ENCODE measurements at places on chromosomes 3 and 15. TPM values are rescaled to one million over a fixed set of nuclear protein-coding genes. Genes with fewer than 3 reads are reported as not detected.

Gene STAB1
- total RNA-seq, result 363 TPM

DNA sequence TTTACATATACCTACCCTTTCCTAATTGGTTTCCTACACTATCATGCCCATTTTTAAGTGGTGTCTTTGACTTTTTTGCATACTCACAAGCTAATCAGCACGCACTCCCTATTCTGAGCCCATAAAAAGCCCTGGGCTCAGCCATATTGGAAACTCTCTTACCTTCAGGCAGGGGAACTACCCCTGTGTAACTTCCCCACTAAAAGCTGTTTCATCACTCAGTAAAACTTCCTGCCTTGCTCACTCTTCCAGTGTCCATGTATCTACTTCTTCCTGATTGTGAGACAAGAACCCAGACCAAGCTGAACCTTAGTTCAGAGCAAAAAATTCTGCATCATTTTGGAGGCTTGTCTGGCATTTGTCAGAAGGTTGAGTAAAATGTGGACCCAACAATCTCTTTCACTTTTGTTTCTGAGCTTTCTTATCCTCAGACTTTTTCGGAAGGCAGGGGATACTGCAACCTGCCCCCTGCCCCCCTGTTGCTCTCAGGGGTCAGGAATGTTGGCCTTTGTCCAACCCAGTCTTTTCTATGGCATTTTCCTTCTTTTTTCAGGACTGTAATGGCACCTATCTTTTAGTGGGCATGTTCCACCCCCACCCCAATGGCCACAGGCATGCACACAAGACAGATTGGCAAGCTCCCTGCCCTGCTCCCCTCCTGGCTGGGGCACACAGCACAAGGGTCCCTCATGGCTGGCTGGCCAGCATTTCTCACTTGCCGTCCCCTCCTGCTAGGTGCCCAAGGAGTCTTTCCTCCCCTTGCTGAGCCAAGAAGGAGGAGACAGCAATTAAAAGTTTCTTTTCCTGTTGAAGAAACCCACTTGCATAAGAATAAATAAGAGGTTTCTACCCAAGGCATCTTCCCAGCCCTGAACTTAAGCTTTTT lies 26.3 kb upstream of the TMEM45A start:
- H3K36me3 ChIP-seq, result no peaks in the 10 kb centered on the region
- no peaks in the 10 kb centered on the region for H3K27me3 ChIP-seq
- DNase-seq, result no peak
- H3K27ac ChIP-seq, result no peak overlapping the region
- H3K4me1 ChIP-seq, result no peaks in the 10 kb centered on the region
- H3K4me3 ChIP-seq, result no peak overlapping the region

DNA sequence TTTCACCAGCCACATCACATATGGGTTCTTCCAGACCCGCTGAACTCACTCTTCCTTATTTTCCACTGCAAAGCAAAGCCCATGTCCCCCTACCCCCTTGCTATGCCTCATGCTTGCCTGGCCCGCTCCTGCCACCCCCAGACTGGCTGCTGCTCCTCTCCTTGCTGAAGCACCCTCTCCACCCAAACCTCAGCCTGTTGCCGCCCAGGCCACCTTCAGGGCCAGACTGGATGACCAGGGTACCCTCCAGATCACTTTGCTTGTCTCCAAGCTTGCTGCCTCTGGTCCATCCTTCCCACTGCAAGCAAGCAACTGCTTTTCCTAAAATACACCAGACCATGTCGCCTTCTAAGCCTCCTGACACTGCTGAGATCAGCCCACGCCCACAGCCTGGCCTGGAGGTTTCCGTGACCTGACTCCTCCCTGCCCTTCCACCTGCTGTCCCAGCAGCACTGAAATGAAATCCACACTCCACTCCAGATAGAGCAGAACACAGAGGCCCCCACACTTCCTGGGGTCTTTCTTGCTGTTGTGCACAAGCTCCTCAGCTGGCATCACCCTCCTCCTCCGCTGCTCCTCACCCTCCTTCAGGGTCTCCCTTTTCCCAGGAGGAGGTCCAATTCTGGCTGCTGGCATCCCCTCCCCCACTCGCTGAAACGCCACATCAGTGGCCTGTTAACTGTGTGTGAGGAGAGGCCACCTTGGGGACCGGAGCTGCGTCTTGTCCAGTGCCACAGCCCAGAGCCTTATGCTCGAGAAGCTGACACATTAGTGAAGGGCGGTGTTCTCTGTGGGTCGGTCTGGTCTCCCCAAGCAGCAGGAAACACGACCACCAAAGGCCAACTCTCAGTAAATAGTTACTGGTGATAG lies 99.1 kb downstream of the ADCY5 start:
- no peaks in the 10 kb centered on the region for H3K27me3 ChIP-seq
- H3K4me3 ChIP-seq, result no peak overlapping the region
- H3K36me3 ChIP-seq, result no peaks in the 10 kb centered on the region

DNA sequence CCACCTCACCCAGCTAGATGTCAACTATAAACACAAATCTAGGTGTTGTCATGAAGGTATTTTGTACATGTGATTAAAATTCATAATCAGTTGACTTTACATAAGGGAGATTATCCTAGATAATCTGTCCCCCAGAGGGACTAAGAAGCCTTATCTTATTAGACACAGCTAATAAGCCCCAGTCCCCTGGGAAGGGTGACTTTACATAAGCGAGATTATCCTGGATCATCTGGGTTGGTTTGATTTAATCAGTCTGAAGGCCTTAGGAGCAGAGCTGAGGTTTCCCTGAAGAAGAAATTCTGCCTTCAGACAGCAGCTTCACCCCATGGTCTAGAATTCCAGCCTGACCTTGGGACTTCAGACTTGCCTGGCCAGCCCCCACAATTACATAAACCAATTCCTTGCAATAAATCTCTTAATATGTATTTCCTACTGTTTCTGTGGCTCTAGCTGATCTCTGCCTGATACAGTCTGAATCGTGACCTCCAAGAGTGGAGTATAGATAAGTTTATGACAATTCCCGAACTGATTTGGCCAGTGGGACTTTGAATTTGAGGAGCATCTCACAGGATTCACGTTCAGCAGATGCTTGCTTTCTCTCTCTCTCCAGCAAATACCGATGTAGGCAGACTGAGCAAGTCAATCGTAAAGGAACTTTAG lies 66.5 kb downstream of the MRPL46 start:
- H3K27ac ChIP-seq, result no peak overlapping the region
- no peak overlapping the region for H3K4me3 ChIP-seq
- no peaks in the 10 kb centered on the region for H3K36me3 ChIP-seq
- no peaks in the 10 kb centered on the region for H3K27me3 ChIP-seq
- no peaks in the 10 kb centered on the region for H3K4me1 ChIP-seq
- DNase-seq, result no peak

- DNase-seq, result no peak
- no peaks in the 10 kb centered on the region for H3K27me3 ChIP-seq
- no peak overlapping the region for H3K4me3 ChIP-seq
- no peaks in the 10 kb centered on the region for H3K36me3 ChIP-seq
- H3K4me1 ChIP-seq, result no peaks in the 10 kb centered on the region
These were observed 75.7 kb downstream of the TRIM69 start for GRCh38 chr15:44812029-44812517.

Gene LMCD1
- 634 TPM for total RNA-seq

Gene DGKG
- total RNA-seq, result 11.1 TPM

Gene UBA7
- 56.1 TPM for total RNA-seq

GRCh38 chr15:99451484-99451883 lies 114.3 kb upstream of the MEF2A start:
- DNase-seq, result peak; percentile 60
- peak overlapping the region; percentile 96 for H3K27ac ChIP-seq
- H3K4me1 ChIP-seq, result peaks cover 24% of the 10 kb centered on the region
- no peaks in the 10 kb centered on the region for H3K27me3 ChIP-seq

Gene IL20RB
- not detected for total RNA-seq

GRCh38 chr15:30824518-30825195 lies 79.1 kb upstream of the FAN1 start:
- no peaks in the 10 kb centered on the region for H3K36me3 ChIP-seq
- no peaks in the 10 kb centered on the region for H3K27me3 ChIP-seq
- H3K4me1 ChIP-seq, result no peaks in the 10 kb centered on the region
- no peak overlapping the region for H3K4me3 ChIP-seq

- DNase-seq, result no peak
- no peak overlapping the region for H3K27ac ChIP-seq
- no peaks in the 10 kb centered on the region for H3K27me3 ChIP-seq
- no peak overlapping the region for H3K4me3 ChIP-seq
- H3K4me1 ChIP-seq, result peaks cover 16% of the 10 kb centered on the region
These were observed 8.9 kb downstream of the PRKCD start for GRCh38 chr3:53169832-53170324.

GRCh38 chr15:52097180-52097579 lies 15.4 kb downstream of the BCL2L10 start:
- no peaks in the 10 kb centered on the region for H3K27me3 ChIP-seq
- H3K4me3 ChIP-seq, result no peak overlapping the region
- H3K36me3 ChIP-seq, result no peaks in the 10 kb centered on the region

GRCh38 chr15:59251001-59251845 lies 44.6 kb downstream of the LDHAL6B start:
- H3K27ac ChIP-seq, result no peak overlapping the region
- H3K27me3 ChIP-seq, result no peaks in the 10 kb centered on the region

Gene TMEM212
- total RNA-seq, result not detected

- no peaks in the 10 kb centered on the region for H3K36me3 ChIP-seq
- no peaks in the 10 kb centered on the region for H3K27me3 ChIP-seq
- peak overlapping the region; percentile 98 for H3K27ac ChIP-seq
- peaks cover 40% of the 10 kb centered on the region for H3K4me1 ChIP-seq
- peak overlapping the region; percentile 84 for H3K4me3 ChIP-seq
- DNase-seq, result no peak
These were observed 542 bp downstream of the INKA1 start for GRCh38 chr3:49803465-49804140.

- no peaks in the 10 kb centered on the region for H3K4me1 ChIP-seq
- H3K4me3 ChIP-seq, result no peak overlapping the region
- H3K27ac ChIP-seq, result peak overlapping the region; percentile 92
- H3K27me3 ChIP-seq, result no peaks in the 10 kb centered on the region
- no peak for DNase-seq
- no peaks in the 10 kb centered on the region for H3K36me3 ChIP-seq
These were observed 221.4 kb downstream of the THSD4 start for GRCh38 chr15:71336671-71337070.

DNA sequence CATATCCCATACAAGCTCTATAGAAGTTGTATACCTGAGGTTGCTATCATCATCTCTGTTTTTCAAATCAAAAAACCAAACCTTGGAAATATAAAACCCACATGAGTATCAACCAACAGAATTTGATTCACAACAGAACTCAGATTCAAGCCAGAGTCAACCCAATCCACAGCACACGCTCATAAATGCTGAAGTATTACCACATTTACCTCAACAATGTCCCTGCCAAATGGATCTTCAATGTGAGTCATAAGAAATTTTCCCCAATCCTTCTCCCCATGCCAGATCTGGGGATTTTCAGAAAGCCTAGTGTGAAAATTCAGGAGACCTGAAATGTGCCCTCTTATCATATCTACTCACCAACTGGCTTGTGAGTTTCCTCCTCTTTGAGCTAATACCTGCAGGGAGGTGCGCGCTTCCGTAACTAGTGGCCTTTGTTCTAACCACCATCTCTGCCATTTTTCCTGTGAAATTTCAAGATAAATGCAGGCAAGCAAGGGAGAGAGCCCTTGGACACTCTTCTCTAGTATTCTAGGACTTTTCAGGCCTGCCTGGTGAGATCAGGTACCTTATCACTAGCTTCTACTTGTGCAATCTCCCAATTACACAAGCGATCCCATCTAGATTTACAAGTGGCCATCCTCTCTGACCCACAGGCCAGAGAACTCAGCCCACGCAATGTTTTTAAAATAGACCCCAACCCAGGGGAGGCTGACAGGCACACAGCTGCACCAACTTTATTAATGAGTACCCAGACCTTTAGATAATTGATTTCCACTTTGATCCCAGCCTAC lies 1076.9 kb upstream of the CFAP20DC start:
- no peaks in the 10 kb centered on the region for H3K36me3 ChIP-seq
- no peaks in the 10 kb centered on the region for H3K27me3 ChIP-seq
- no peak overlapping the region for H3K27ac ChIP-seq
- H3K4me3 ChIP-seq, result no peak overlapping the region
- no peak for DNase-seq

DNA sequence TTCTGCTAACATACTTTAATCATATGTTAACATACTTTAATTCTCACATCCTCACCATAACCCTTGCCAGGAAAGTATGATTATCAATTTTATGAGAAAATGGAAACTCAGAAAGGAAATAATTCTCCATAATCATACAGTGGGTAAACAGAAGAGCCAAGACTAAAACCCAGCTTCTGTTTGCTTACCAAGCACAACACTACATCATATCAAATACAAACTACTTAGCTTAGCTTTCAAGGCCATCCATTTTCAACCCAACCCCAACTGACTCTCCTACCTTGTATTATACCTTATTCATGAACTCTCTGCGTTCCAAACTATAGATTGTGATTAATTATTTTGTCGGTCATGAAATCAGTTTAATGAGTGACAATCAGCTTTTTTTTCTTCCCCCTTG lies 9.0 kb downstream of the ZNF148 start:
- no peaks in the 10 kb centered on the region for H3K36me3 ChIP-seq
- no peak for DNase-seq
- H3K4me1 ChIP-seq, result no peaks in the 10 kb centered on the region
- no peak overlapping the region for H3K4me3 ChIP-seq

Gene SLC35G2
- 10.0 TPM for total RNA-seq

Gene WDR49
- not detected for total RNA-seq

- no peaks in the 10 kb centered on the region for H3K27me3 ChIP-seq
- no peak overlapping the region for H3K4me3 ChIP-seq
- no peak for DNase-seq
- H3K36me3 ChIP-seq, result no peaks in the 10 kb centered on the region
These were observed 60.8 kb downstream of the MINDY4B start for GRCh38 chr3:150844484-150844883.

GRCh38 chr3:63863150-63864007 lies at the start of the genes ATXN7 and THOC7:
Gene ATXN7, plus strand, starts transcription at chr3:63863867. Its CDS starts 48,732 bp downstream, at chr3:63912599.
Gene THOC7, minus strand, starts transcription at chr3:63863805. Its CDS starts 15 bp downstream, at chr3:63863790.
- no peaks in the 10 kb centered on the region for H3K36me3 ChIP-seq
- H3K27ac ChIP-seq, result peak within 1 kb of the TSS; percentile 87
- H3K27me3 ChIP-seq, result no peaks in the 10 kb centered on the region
- peak within 1 kb of the TSS; percentile 94 for H3K4me3 ChIP-seq
- DNase-seq, result no peak
- no peaks in the 10 kb centered on the region for H3K4me1 ChIP-seq

Gene ALDH1L1
- 36.1 TPM for total RNA-seq

DNA sequence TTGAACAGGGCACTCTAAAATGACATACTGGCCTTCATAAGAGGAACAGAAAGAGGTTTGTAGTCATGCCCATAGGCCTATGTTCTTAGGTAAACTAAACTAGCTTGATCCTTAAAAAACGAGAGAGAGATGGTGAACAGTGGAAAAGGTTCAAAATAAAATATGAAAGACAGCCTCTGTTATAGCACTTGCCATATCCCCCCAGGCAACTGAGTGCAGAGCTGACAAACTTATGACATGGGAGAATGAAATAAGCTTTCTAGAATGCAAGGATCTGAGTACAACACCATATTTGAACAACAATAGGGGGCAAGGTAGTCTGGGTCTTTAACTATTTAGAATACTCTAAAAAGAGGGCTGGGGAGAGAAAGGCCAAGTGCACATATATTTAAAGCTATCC lies 700.6 kb upstream of the CFAP20DC start:
- no peak overlapping the region for H3K4me3 ChIP-seq
- no peak for DNase-seq
- no peaks in the 10 kb centered on the region for H3K4me1 ChIP-seq
- H3K36me3 ChIP-seq, result no peaks in the 10 kb centered on the region
- no peak overlapping the region for H3K27ac ChIP-seq
- no peaks in the 10 kb centered on the region for H3K27me3 ChIP-seq

- no peaks in the 10 kb centered on the region for H3K36me3 ChIP-seq
- DNase-seq, result no peak
- no peak overlapping the region for H3K27ac ChIP-seq
- no peaks in the 10 kb centered on the region for H3K4me1 ChIP-seq
These were observed 13.8 kb upstream of the IL16 start for GRCh38 chr15:81182756-81183438.

Gene ADAMTS17
- total RNA-seq, result 2.8 TPM

Gene RAB6B
- 0.75 TPM for total RNA-seq
